Dermis blood vessel endothelial cell (primary cell): ENCODE measurements at places on chromosomes 6 and 20.
A peak's percentile ranks its signal among the peaks of the same experiment; 100 is the strongest.

GRCh38 chr20:21465799-21466198 lies 48.1 kb downstream of the NKX2-2 start:
- DNase-seq: no peak

GRCh38 chr20:35327074-35327976 lies 35.1 kb upstream of the FAM83C start:
- peak; percentile 87 for DNase-seq

DNA sequence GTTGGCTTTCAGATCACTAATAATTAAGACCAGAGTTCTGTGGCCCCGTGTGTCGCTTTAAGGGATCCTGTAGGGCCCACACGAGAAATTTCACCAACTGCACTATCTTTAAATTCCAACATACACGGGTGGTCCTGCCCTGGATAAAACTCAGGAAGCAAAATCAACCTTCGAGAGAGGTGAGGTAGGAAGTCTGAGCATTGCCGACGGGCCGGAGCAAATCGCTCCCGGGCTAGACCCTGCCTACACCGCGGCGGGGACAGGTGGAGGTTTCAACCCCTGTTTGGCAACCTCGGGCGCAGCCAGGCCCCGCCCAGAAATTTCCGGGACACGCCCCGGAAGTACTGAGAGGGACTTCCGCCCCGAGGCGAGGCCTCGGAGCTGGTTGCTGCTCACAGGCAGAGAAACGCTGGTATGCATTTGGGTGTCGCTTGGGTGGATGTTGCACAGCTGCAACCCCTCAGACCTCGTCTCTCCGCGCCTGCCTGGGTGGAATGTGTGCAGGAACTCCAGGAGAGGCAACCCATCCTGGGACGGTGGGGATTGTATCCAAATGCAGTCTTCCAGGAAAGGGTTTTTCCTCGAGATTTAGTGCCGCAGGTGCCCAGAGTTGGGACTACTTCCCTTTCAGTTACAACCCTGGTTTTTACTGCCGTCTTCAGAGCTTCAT lies 19.9 kb downstream of the ZKSCAN8 start:
- DNase-seq: peak; percentile 25

DNA sequence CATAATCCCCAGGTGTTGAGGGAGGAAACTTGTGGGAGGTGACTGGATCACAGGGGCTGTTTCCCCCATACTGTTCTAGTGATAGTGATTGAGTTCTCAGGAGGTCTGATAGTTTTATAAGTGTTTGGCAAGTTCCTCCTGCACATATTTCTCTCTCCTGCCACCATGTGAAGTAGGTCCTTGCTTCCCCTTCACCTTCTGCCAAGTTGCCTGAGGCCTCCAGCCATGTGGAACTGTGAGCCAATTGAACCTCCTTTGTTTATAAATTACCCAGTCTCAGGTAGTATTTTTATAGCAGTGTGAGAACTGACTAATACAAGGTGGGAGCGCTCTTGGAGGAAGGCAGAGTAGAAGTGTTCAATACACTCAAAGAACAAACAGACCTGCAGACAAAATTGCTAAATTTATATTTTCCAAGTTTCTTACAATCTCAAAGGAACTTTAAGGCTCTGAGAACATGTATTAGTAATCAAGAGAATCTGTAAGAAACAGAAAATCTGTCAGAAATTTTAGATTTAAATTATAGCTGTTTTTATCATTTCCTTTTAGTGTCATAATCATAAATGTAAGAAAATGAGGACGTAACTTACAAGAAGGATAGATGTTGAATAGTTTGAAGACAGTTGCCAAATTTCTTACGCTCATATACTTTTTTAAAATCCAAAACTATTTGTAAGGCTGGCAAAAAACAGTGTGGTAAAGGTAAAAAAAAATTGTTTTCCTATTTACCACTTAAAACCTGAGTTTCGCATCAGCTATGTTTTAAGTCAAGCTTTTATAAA lies 77.7 kb downstream of the ASCC3 start:
- no peak for DNase-seq

GRCh38 chr6:21355638-21356037 lies 237.9 kb upstream of the SOX4 start:
- DNase-seq: no peak

- no peak for DNase-seq
Observed at GRCh38 chr6:21521276-21521675, 72.3 kb upstream of the SOX4 start.

GRCh38 chr6:117990151-117990550 lies 83.1 kb downstream of the SLC35F1 start:
- no peak for DNase-seq

GRCh38 chr6:2542101-2542857 lies 208.4 kb downstream of the MYLK4 start:
- DNase-seq: no peak

DNA sequence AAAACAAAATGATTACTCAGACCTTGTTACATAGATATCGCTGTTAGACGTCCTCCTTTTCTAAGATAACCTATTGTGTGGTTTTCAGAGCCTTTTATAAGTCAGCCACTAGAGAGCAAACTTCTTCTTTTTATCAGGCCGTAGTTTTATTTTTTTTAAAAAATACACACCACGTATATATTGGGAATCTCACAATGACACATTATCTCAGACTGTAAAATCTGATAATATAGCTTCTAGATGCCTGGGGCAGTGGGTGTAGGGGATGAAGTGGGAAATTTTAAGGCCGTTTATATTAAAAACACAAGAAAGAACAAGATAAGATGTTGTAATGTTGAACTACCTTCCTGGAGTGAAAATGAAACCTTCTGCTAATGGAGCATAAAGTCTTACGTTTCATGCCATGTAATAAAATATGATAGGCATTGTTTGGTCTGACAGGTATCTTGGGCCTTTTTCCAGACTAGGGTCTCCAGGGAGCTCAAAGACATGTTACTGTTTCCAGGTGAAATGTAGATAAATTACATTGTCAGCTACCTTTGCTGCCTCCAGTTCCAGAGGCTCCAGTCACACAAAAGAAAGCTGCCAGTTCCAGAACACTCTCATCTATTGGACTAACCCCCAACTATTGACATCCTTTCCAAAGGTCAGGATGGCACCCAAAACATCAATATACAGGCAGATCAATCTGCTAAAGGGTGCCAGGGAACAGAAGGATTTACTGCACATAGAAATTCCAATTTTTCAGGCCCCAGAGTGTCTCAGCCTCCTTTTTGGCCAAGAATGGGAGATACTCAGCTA lies 130.2 kb upstream of the AKIRIN2 start:
- DNase-seq: peak; percentile 55

DNA sequence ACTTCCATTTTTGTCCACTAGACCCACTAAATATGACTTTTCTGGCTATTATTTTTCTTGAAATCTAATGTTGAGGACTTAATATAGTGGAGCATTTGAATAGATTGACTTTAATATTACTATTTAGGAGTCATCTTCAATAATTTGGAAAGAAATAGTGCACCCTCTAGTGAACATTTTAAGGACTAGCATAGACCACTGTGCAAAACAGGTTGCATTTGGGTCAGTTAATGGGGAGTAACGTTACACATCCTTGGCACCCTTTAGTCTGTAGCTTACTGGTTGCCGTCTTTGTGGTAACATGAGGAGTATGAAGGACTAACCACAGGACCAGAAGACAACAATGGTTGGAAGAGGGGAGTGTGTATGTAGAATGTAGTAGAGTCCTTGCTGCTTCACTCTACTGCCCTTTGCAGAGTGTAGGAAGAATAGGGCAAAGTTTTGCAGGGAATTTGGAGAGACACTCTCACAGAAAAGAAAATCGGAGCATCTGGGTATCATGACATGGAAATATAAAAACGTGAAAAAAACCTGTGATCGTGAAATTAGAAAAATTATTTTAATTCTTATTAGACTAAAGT lies 25.2 kb downstream of the RFPL4B start:
- peak; percentile 57 for DNase-seq

DNA sequence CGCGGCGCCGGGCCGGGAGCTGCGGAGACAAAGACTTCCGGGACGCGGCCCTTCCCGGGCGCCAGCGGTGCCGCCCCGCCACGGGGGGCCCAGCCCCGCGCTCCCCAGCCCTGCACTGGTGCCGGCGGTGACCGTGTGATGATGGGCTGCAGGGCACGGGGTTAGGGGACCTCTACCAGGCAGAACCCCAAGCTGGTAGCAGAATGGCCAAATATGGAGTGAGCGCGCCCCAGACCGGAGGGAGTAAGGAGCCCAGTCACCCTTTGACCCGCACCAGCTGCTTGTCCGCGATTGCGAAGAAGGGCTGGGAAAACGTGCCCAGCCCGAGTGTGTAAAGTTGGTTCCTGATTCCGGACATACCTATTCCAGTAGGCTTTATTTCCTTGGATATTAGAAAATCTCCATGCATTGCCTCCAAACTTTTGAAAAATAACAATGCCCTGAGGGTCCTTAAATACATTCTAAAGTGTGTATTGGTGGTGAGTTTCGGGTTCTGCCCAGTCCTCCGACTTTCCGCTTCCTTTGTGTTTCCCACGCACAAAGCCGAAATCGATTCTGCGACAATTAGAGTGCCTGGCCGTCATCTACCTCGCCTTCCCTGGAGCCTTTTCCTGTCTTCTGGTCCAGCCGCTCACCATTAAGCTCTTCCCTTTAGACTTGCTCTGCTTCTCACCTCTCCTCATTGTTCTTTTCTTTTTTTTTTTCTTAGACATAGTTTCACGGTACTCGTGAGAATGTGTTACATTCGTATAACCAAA lies 1.1 kb downstream of the ABRACL start:
- DNase-seq: peak; percentile 70

GRCh38 chr6:32047539-32047854 lies 9.3 kb downstream of the CYP21A2 start:
- DNase-seq: no peak

- peak; percentile 99 for DNase-seq
Observed at GRCh38 chr20:19815553-19815991, 57.5 kb downstream of the RIN2 start.

- no peak for DNase-seq
Observed at GRCh38 chr6:3370361-3371221, 86.3 kb downstream of the SLC22A23 start.

DNA sequence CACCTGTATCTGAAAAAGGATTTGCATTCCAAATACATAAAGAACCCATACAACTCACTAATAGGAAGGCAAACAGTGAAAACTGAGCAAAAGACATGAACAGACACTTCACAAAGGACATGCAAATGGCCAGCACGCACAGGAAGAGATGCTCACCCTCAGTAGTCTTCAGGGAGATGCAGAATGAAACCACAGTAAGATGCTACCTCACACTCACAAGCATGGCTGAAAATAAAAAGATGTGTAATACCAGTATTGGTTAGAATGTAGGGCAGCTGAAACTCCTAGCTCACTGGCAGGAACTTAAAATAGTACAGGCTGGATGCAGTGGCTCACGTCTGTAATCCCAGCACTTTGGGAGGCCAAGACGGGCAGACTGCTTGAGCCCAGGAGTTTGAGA lies 64.6 kb downstream of the SNX5 start:
- no peak for DNase-seq

DNA sequence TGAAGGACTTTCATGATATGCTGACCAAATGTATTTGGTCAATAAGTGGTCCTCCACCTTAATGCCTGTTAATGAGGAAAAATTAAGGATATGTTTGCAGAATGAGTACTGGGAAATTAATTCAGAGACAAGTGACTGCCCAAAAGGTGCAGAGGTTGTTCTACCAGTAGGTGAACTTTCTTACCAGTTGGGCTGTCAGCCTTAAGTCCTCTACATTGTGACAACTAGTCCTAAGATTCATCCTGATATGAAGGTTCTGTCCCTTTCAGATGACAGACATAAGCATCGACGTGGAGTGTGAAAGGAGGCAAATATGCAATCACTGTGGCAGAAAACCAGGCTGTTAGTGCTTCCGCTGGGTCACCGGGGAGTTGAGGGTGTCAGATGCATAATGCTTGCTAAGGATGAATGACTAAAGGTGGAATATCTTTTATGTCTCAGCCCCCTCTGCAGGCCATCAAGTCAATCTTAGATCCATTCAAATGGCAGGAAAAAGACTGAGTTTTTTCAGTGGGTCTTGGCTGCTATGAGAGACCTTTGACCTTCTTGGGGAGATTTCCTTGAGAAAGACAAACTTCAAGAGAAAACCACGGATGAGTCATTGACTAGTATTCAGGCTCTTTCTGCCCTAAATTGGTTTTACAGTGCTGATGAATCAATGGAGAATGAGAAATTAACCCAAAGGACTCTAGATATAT lies 226.0 kb downstream of the TPBG start:
- no peak for DNase-seq

- DNase-seq: no peak
Observed at GRCh38 chr6:87375315-87375714, 30.7 kb downstream of the C6orf163 start.

DNA sequence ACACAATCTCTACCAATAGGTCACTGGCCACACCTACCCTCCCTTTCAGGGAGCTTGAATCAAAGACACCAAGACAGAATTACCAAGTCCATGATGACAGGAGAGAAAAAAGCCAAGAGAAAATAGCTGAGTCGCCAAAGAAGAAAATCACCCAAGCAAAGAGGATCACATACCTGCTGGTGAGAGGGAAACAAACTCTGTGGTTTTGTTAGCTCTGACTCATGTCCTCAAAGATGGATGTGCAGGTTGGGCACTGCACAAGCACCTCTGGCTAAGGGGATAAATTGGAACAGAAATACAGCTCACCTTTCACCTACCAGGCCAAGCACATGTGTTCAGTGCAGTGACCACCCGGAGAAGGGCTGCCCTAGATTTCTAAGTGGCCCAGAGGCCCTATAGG lies 114.8 kb downstream of the TFAP2A start:
- no peak for DNase-seq

- peak; percentile 69 for DNase-seq
Observed at GRCh38 chr20:51886891-51887608, 84.7 kb upstream of the SALL4 start.

DNA sequence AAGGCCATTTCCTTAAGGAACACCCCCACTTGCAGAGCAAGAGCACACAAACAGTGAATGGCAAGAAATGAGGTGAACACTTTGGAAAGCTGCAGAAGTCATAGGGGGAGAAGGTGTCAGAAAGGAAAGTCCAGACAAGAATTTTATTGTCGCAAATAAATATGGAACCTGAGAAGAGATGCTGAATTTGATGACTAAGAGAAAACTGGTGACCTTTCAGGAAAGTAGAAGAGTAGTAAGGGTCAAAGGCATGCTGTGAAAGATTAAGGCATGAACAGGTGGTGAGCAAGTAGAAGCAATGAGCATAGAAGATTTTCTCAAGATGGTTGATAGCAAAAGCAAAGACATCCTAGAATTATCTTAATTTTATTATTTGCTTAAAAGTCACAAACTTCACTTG lies 194.2 kb downstream of the KCNQ5 start:
- no peak for DNase-seq
